ENCODE measurements at places on chromosomes 4 and X.

- no peak for DNase-seq
Measured at GRCh38 chr4:3745886-3746656, 20.1 kb upstream of the ADRA2C start.

DNA sequence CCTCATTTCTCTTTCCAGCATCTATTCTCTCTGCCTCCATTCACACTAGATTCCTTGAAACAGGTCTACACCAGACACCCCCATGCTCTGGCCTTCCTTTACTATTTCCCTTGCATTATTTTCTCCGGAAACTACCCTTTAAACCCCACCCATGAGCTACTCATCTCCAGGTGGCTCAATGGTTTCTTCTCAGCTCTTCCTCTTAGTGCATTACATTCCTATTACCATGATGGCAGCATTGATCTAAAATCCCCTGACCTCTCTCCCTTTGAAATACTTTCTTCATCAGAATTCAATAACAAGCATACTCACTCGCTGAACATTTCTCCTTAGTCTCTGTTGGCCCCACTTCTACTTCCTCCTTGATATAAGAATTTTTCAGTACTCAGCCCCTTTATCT is 94.6 kb downstream of the SYNPO2 start:
- no peak for DNase-seq

DNA sequence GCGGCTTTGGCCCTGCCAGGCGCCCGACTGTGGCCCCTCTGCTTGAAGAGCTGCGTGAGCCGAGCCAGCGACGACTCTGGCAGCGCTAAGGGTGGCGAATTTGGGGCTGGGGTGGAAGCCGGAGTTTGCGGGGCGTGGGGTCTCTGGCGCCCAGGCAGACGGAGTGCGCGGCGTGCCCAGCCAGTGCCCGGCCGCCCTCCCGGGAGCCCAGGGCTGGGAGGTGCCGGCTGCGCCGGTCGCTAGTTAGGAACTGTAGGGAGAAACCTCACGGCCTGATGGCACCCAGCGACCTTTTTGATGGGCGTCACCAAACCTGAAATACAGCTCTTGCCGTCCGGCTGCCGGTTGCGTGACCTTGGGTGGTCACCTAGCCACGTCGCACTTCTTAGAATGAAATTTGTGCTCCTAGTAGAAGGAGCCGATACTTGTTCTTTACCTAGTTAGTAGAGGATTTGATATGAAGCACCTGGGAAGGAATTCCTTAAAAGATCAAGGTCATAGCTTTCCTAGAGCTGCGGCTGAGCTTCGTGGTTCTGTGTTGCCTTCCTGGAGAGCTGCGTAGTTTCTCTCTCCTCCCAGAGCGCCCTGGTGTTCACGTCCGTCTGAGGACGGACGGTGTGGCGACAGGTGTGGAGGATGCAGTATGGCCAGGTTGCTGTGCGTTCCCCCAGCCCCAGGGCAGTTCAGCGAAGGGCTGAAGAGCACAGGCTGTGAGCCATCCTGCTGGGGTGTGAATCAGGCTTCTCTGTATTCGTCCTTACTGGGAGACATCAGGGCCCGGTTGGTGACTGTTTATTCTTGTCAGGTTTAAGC is 680 bp downstream of the MAEA start:
- no peak for DNase-seq

GRCh38 chrX:154010330-154011087 is 9.2 kb downstream of the IRAK1 start:
- DNase-seq = no peak

- no peak for DNase-seq
Measured at GRCh38 chr4:37601531-37601930, 84.6 kb downstream of the RELL1 start.

DNA sequence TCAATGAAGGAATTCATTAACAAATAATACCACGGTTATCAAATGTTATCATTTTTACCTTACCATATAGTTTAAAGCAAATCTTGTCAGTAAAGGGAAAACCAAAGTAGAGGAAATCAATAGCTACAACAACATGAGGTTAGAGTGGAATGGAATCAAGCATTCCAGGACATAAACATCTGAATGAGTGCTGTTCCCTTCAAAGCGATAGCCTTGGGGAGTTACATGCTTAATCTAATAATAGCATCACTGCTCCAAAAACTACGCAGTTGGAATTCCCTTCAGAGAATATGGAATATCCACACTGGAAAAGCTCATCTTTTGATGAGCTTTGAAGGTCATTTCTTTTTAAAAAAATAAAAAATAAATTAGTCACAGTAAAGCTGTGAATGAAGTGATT is 31.2 kb downstream of the PDE5A start:
- DNase-seq = no peak

- DNase-seq = no peak
Measured at GRCh38 chr4:4415806-4416805, 29.2 kb downstream of the NSG1 start.

DNA sequence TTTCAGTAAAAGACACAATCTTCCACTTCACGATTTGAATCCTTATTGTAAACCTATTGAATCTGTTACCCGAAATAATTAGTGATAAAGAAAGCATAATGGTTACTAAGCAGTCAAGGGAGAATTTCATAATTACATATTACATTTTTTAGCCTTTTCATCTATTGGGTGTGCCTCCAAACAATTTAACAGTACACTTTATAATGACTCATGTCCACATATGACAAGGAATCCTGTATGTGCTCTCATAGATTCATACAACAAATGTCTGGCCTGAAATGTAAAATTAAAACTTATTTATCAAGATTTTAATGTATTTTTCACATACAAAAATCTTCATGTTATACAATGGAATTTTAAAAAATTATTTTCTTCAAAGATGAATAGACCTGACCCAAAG is 39.4 kb downstream of the PPP3CA start:
- no peak for DNase-seq

- DNase-seq = no peak
Measured at GRCh38 chr4:107452717-107453630, 267.1 kb downstream of the PAPSS1 start.

DNA sequence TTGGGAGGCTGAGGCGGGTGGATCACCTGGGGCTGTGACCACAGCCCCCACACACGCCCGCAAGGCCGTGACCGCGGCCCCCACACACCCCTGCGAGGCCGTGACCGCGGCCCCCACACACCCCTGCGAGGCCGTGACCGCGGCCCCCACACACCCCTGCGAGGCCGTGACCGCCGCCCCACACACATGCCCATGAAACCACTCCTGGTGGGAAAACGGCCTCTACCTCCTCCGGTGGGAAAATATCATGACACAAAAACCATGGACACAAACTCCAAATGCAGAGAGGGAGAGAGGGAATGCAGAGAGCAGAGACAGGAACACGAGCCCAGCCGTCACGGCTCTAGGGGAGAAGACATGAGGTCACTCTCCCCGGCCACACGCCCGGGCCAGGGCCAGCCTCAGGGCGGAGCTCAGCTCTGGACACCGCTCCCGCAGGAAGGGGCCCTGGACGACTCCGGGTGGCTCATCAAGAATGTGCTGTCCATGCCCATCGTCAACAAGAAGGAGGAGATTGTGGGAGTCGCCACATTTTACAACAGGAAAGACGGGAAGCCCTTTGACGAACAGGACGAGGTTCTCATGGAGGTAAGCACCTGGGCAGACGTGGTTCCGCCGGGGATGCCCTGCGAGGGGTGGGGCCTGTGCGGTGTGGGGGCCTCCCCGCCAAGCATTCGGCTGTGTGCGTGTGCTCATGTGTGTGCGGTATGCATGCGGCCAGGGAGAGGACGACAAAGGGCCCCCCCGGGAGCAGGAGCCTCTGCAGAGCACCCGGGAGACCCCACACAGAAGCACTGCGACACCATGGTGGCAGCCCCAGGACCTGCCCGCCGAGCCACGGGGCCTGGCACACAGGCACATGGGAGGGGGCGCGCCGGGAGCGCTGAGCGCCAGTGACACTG is 17.4 kb downstream of the ATP5ME start:
- no peak for DNase-seq

DNA sequence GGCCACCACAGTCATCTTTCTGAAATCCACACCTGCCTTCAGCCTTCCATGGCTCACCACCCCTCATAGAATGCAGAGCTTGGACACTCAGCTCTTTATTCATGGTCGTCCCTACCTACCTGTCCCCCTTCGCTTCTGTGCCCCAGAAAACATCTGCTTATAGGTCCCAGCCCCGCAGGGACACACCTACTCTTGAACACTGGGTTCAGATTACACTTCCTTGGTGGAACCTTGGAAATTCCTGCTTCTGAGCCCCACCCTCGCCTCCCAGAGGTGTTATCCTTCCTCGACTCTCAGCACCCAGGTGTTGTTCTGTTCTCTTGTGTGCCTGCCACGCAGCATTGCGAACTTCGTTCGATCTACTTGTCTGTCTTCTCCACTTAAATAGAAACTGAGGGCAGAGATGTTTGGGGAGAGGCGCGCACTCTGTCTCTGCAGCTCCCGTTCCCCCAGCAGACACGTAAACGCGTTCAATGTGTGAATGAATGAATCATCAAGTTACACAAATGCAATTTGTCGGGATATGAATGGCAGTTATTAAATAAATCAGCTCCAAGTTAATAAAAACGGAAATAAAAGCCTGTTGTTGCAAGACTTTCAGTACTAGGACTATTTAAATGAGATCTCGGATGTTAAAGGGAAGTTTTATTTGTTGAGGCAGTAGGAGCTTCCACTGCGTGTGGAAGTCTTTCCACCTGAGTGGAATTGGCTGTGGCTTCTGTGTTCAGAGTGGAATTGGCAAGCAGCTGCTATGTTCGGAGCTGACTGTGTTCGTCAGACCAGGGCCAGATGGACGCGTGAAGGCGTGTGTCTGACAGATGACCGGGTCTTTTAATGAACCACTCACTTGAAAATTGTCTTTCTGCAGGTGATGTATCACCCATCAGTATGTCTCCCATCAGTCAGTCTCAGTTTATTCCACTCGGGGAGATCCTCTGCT is 95.6 kb downstream of the STOX2 start:
- no peak for DNase-seq

GRCh38 chr4:15470128-15470475 is 420 bp downstream of the CC2D2A start:
- no peak for DNase-seq

GRCh38 chrX:25108481-25108880 is 92.7 kb upstream of the ARX start:
- DNase-seq = no peak

DNA sequence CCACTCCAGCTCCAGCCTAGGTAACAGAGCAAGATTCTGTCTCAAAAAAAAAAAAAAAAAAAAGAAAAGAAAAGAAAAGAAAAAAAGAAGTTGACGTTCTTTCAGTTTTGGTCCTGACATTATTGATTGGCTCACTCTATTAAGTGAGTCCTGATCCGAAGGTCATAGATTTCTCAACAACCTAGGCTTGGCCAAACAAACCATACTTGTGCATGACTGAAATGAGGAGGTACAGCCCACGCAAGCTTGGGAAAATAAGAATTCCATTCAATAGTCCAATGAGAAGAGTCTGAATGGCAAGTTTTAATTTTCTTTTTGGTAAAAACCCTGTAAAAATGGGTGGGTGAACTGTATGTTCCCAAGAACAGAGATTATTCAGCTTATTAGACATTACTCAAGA is 3.2 kb upstream of the ETNPPL start:
- no peak for DNase-seq

DNA sequence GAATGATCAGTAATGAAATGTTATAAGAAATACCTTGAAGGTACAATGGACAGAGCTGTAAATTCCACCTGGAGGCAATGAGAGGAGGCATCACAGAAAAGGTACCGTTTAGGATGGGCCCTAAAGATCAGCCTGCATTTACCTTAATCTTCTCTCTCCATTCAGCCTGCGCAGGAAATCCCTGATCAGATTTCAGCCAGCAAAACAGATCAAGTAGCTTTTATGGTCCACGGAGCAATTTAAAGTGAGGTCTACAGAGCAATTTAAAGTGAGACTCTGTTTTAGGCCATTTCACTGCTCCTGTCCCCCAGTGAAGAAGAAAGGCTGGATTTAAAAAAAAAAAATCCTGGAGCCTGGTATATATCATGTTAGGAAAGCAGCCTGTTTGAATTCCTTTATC is 195.1 kb upstream of the VCX start:
- DNase-seq = no peak

DNA sequence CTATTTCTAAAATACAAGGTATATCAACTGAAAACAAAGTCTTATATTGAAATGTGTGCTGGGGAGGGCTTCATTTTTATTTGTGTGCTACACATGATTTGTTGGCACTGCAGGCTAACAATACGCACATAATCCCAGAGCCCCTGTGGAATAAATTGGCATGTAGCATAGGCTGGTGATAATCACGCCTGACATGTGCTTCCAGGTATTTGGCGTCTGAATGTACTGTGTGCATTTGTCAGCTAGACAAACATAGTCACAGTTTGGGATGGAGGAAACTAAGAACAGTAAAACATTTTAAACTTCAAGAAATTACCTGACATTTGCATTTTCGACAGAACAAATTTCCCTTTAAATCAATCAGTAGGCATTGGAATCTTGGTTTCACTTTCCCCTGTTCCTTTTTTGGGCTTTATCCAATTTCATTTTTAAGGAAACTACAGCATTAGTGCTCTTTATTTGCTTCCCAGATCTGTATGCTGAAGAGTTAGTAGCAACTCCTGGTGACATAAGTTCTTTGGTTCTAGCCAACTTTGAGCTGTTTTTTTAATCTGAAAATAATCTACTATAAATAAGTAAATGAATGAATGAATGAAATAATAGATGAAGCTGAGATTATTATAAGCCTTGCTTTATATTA is 472.3 kb downstream of the PDHA2 start:
- DNase-seq = no peak

DNA sequence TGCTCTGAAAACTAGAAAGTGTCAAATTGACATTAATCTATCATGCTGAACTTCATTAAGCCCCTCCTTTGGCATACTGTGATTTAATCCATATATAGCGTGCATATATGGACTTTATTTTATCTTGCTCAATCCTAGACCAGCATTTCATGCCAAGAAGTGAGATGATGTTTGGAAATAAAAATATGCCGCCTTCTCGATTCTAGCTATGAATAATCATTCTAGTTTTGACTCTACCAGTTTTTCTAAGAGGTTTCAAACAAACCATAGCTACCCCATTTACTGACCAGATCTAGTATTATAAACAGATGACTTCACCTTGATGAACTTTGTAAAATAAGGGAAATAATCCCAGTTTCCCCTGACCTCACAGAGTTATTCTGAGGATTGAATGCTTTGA is 95.0 kb downstream of the ARX start:
- no peak for DNase-seq

GRCh38 chr4:105990933-105991332 is 95.7 kb downstream of the NPNT start:
- DNase-seq = no peak

All from stimulated activated naive CD4-positive, alpha-beta T cell treated with Interleukin-2 at 50 U/mL for 16 hours (primary cell).